Amygdala (tissue), 56 donors: ENCODE measurements at places on chromosomes 2 and 18.

GRCh38 chr2:56263876-56264275 is 80.1 kb downstream of the CCDC85A start:
- DNase-seq = no peak

GRCh38 chr2:26692897-26693849 is 651 bp downstream of the KCNK3 start:
- DNase-seq = no peak

DNA sequence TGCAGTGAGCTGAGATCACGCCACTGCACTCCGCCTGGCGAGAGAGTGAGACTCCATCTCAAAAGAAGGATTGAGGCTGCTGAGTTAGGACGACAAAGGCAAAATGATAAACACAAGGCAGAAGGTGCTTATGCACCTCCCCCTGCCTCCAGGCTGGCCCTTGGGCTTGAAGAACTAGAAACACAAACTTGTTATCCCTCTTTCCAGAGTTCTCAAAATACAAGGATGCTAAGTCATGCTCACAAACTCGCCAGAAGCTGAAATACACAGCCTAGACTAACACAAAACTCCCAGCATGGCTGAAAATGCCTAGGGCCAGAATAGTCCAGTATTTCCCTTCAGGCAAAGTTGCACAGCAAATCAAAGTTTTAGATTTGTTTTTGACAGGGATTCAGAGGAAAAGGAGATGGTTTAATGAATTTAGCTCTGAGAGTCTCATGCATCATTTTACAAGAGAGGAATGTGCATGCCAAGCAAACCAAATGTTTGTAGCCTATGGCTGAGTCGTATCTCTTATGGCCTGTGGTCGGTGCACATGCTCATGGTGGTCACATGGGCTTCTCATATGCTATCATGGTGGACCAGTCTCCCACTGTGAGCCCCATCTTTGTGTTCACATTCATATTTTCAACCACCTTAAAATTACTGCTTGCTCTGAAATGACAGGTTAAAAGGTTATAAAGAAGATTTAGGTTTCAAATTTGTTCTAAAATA is 16.2 kb upstream of the MREG start:
- DNase-seq = no peak

DNA sequence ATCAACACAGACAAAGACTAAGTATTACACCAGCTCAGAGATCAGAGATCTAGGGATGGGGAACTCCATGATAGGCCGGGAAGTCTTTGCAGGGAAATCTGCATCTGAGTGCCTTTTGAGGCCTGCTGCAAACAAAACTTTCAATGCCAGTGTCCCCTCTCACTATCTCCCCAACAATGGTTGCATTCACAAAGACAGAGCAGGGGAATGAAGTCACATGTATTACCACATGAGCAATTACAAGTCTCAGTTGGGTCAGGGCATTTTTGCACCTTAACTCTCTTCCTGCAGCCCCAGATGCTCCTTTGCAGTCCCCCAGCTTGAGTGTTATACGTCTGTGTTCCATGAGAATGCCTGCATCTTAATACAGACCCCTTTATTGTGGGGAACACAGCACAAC is 1.8 kb upstream of the RNF144A start:
- no peak for DNase-seq

GRCh38 chr2:13711154-13711553 is 921.4 kb upstream of the LRATD1 start:
- DNase-seq = no peak

DNA sequence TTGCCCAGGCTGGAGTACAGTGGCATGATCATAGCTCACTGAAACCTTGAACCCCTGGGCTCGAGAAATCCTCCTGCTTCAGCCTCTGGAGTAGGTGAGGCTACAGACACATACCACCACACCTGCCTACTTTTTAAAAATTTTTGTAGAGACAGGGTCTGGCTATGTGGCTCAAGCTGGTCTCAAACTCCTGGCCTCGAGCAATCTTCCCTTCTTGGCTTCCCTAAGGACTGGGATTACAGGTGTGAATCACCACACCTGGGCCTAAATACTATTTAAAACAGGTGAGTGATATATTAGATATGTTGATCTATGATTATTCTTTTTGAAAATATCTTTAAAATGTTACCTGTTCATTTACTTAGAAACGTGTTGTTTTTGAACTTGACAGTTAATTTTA is 57.2 kb downstream of the MOGAT1 start:
- DNase-seq = no peak

DNA sequence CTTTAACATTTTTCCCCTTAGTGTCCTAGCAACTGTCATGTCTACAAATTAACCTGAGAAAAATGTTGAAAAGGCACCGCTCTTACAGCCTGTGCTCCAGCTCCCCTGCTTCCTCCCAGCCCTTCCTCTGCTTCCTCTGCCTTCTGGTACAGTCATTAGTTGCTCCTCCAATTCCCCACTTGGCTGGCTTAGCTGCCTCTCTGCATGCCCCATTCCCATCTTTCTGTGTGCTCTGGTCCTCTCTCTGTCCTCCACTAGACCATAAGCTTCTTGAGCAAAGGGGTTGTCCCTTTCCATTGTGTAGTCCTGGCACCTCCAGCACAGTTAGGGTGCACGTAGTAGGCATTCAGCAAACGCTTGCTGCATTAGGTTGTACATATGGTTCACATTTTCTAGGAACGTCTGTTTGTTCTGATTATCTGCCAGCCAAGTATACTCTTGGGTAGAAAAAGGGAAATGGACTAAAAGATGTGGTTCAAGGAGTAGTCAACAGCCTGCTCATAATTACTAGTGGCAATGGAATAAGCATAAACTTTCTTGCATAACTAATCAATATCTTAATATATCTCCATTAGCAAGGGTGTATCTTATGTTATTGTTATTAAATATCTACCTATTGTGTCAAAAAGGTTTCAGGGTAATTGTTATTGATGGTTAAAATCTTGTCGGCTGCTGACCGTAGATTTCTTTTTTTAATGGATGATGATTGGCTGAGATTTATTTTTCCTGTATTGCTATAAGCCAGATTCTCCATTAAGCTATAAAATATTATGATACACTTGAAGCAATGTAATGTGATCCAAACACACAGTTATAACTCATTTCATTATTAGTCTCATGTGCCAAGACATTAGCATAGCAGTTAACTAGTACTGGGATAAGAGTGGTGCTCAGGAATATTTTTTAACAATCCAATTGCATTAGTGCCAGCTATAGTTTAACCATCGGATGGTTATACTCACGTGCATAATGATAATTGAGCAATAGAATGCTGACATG is 340.1 kb downstream of the SLC4A3 start:
- DNase-seq = no peak

GRCh38 chr2:26043862-26044696 is 10.2 kb downstream of the RAB10 start:
- no peak for DNase-seq

DNA sequence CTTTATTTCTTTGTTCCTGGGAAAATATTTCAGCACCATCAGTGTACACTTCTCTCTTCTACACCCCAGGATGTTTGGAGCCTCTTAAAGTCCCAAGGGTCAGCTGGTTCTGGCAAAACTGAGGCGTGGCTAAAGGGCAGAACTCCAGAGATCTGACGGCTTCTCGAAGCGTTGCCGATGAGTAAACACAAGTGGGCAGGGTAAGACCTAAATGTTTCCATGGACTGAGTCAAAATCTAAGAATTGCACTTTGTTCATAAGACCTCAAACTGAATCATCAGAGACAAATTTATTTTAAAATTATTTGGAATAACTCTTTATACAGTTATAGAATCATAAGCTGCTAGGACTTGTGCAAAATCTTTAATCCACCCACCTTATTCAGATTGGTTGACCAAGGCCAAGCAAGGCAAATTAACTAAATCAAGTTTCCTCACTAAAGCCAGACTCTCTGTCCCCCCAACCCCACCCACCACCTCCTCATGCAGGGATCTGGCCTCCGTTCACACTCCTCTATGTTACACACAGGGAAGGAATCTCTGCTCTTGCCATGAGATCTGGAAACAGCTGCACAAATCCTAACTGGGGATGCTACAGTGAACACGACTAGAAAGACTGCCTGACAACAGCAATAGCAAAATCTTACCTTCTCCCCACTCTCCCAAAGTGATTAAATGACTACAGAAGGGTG is 342.6 kb upstream of the KLHL29 start:
- no peak for DNase-seq

DNA sequence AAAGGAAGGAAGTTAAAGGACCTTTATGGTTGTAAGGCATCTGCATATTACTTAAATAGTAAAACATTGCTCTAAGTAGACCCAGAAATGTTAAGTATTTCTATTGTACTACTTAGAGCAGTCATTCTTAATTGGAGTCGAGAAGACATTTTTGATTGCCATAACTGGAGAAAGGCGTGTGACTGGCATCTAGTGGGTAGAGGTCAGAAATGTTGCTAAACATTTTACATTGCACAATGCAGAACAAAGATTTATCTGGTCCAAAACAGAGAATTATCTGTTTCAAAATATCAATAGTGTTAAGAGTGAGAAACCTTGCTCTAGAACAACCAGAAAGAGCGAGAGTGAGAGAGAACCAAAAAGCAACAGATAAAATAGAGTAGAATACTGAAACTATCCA is 23.3 kb upstream of the ROCK1 start:
- no peak for DNase-seq

- no peak for DNase-seq
These were observed 248.9 kb downstream of the ANAPC1 start for GRCh38 chr2:111634995-111635538.

GRCh38 chr2:79833235-79833878 is 320.5 kb downstream of the CTNNA2 start:
- no peak for DNase-seq

GRCh38 chr2:239788576-239789098 is 236.5 kb downstream of the NDUFA10 start:
- no peak for DNase-seq

- DNase-seq = no peak
These were observed 33.4 kb downstream of the ARHGAP25 start for GRCh38 chr2:68767996-68768395.

DNA sequence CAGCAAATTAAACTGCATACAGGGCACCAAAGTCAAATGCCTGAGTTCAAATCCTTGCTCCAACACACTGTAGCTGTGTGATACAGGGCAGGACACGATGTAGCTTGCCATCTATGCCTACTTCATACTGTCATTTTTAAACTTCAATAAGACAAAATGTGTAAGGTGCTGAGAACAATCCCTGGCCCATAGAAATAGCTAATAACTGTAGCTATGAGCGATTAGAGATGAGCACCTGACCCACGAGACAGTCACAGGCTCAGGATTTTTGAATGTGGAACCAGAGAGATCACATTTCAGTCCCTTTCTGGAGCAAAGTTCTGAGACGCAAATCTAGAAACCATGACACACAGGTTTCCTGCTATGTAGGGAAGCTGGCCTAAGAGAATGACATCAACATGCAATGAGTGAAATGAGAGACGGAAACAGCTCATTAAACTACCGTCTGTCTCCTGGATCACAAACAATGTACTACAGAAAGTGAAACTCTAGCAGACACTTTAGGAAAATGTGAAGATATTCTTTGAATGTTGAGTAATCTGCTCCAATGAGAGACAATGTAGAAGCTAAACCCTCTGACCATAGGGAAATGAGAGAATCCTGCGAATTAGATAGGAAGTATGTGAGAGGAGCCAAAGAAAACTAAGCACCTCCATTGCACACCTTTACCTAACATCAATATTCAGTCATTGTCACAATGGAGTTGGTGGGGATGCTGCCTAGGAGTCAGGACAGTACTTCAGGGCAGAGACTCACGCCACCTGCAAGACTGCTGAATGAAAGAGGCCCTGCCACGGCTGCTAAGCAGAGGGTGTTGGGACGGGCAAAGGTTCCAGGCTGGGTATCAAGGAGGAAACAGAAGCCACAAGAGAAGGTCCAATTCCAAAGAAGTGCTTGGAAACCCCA is 25.5 kb downstream of the B4GALT6 start:
- no peak for DNase-seq

GRCh38 chr18:49819823-49820671 is 6.7 kb upstream of the ACAA2 start:
- no peak for DNase-seq

DNA sequence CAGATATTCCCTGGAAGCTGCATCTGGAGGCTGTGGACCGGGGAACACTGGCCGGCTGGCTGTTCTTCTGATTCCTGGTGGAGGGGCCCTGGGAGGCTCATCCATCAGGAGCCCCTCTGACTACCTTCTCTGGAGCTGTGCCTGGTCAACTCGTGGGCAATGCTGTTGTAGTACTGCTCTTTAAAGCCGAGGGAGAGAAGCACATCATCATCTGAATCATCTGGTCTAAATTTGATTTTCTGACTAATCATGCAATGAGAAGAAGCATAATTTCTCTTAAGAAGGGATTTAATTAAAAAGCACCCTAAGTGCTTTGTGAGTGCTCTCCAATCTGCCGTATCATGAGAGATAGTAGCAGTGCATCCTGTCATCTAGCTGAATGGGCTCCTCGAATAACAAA is 229.5 kb downstream of the FHOD3 start:
- DNase-seq = no peak

DNA sequence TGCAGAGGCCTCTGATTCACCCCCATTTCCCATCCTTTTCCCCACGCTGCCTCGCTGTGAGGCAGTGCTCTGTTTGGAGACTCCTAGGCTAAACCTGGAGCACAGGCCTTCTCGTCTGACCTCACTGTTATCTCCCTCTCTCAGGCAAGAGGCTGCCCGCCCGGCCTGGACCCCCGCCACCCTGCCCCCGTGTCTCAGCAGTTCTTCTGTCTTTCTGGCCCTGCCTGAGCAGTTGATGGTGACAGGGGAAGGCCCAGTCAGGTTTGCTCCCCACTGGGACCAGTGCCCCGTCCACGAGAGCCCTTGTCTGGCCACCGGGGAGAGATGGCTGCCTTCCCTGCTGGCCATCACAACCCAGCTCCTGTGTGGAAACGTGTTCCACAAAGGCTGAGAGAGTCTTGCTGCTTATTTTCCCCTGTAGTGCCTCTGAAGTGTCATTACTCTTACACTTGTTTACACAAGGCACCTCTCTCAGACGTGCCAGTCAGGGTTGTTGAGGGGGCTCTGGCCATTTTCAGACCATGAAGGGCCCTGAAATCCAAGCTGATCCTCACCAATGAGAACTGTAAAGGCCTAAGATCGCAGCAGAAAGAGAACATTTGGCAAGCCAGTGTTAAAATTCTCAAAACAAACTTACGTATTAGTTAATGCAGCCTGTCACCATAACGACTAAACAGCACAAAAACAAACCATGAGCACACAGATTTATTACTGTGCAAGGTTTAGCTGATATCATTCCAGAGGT is 210.9 kb downstream of the NDUFA10 start:
- no peak for DNase-seq

GRCh38 chr2:205975082-205975949 is 110.7 kb downstream of the INO80D start:
- DNase-seq = no peak

GRCh38 chr2:18900691-18901141 is 311.3 kb upstream of the NT5C1B start:
- no peak for DNase-seq

GRCh38 chr2:218429911-218430692 is 11.2 kb downstream of the VIL1 start:
- DNase-seq = no peak

- DNase-seq = no peak
These were observed 3.7 kb upstream of the MEIS1 start for GRCh38 chr2:66431274-66431642.
